ENCODE measurements at places on chromosomes 11 and 22.

DNA sequence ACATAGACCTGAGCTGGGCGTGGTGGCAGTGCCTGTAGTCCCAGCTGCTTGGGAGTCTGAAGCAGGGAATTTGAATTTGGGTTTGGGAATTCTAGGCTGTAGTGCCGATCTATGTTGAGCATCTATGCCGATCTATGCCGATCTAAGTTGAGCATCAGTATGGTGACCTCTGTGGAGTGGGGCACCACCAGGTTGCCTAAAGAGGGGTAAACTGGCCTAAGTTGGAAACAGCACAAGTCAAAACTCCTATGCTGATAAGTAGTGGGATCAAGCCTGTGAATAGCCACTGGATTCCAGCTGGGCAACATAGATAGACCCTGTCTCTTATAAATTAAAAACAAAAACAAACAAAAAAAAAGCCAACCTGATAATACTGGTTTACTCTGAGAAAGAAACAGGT lies 7.4 kb downstream of the WEE1 start:
- no peak for DNase-seq

DNA sequence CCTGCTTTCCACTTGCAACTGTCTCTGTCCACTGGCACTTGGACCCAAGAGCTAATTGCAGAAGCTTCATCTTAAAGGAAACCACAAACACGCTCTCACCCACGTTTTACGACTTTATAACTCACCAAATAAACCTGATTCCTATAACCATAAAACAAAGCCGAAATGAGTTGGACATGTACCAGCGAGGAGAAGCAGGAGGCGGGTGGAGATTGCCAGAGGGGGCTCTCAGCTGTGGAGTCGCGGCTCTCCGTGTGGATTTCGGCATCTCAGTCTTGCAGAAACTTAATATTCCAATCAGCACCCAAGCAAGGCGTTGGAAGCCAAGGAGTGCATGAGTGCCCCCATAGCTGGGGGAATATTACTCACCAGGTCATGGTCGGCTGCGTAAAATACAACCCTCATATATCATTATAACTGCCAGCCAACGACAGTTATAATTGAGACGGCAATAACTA lies 483.6 kb downstream of the MN1 start:
- DNase-seq: no peak

GRCh38 chr11:4185561-4185960 lies 91.0 kb downstream of the RRM1 start:
- DNase-seq: no peak

GRCh38 chr22:27461470-27461869 lies 340.1 kb downstream of the MN1 start:
- DNase-seq: no peak

DNA sequence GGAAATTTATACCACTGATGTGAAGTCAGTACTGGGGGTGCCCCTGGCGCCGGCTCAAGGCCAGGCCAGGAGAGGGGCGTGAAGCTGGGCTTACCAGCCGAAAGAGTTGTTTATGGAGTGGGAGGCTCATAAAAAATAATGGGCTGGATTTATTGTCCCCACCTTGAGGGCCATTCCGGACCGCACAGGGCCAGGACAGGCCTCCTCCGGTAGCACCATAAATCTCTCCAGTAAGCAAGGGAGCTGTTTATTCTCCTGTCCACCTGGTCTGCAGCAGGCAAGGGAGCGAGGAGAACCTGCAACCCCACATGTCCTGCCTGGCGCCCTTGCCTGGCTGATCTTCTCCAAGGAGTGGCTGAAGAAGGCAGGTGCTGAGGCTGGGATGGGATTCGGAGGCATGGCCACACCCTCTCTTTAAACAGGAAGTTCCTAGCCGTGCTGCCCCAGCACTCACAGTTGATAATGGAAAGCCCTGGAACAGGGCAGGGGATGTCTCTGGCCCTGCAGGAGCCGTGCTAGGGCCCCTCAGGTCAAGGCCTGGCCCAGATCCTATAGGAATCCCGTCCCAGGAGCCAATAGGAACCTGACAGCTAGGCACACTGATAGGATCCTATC lies 65.1 kb downstream of the SCUBE1 start:
- no peak for DNase-seq

DNA sequence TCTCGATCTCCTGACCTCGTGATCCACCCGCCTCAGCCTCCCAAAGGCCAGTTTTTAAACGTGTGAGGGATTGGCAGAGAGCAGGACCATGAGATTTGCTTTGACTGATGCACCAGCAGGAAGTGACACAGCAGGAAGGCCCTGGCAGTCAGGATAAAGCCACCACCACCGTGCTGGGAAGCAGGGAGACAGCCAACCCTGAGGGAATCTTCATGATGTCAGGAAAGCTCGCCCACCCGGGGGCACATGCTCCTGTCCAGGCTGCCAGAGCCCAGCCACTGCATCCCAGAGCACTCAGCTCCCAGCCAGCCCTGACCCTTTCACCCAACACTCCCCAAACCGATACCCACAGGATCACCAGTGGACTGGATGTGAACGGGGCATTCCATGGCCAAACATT lies 6.1 kb downstream of the TUBGCP6 start:
- no peak for DNase-seq

- no peak for DNase-seq
Observed at GRCh38 chr11:6721343-6721742, 38.2 kb upstream of the MRPL17 start.

- DNase-seq: no peak
Observed at GRCh38 chr22:41157083-41157482, 48.0 kb upstream of the L3MBTL2 start.

DNA sequence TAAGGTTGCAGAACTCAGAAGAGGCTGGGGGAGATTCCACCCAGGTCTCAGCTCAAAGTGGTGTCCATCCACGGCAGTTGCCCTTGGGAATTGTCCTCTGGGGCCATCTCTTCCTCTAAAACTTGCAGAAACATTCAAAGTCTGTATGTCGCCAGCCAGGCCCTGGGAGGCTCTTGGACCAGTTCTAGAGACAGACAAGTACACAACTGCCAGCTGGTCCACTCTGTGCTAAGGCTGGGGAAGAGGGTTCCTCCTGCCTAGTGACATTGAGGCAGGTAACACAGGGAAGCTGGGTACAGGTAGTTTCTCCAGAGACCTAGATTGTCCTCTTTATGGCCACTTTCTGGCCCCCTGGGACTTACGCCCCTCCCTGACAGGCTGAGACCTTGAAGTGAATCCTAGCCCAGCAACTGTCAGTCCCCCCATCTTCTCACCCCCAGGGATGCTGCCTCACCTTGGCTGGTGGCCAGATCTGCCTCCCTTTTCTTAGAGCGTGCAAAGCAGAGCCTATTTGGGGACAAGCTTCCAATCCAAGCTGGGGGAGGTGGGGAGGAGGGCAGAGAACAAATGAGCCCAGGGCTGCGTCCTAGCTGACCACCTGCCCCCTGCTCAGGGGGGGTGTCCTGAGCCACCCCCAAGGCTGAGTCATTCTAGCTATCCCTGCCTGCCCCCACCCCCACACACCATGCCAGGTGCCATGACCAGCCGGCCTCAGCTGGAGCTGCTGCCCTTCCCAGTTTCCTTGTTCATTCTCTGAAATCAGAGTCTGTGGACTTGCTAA lies 8.4 kb downstream of the FAM83F start:
- no peak for DNase-seq

- no peak for DNase-seq
Observed at GRCh38 chr22:45602824-45603595, 68.6 kb upstream of the ATXN10 start.

DNA sequence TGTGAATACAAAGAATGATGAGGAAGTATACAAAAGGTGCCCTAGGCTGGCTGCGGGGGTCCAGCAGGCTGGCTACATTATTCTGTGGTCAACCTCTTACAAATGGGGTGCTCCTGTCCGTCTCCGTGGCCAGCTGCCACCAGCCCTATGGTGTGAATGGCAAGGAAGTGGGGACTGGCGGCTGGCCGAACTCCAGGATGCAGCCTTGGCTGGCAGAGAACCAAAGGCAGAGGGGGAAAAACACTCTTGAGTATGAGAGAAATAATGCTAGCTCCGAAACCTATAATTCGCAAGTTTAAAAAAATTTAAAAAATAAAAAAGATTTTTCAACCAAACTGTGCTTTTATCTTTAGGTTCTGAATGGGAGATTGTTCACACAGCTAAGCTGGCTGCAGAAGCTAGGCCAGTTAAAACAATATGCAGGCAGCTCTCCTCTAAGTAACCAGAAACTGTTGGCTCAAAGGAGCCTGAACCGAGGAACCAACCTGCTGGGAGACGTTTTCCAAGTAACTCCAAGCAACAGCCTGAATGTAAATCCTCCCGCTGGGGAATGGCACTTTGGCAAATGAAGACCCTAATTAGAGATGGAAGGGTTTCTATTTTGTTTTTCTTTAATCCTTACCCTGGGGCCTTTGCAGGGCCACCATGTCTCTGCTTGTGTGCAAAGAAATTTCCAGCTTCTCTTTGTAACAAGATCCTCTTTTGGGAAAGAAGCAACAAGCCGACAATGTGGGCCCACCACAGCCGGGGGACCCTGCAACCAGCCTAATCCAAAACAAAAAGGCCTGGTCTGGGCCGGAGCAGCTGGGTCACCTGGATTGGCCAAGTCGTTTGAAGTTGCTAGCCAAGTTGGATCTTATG lies 50.2 kb downstream of the C22orf31 start:
- DNase-seq: no peak

DNA sequence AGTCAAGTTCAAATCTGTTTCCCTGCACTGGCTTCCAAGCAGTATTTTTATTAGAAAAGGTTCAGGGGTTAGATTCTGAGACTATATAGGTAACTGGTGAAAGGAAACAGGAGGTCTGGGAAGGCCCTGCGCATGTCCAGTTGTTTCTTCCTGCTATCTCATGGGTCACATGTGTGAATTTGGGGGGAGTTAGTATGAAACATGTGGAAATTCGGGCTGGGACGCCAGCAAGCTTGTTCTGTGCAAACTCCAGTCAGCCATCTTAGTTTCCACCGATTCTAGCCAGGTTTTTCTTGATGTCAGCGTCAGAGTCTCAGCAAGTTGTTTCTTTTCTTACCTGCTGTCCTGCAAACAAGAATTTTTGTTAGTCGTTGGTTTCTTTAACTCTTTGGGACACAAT lies 46.8 kb downstream of the NNMT start:
- DNase-seq: no peak

DNA sequence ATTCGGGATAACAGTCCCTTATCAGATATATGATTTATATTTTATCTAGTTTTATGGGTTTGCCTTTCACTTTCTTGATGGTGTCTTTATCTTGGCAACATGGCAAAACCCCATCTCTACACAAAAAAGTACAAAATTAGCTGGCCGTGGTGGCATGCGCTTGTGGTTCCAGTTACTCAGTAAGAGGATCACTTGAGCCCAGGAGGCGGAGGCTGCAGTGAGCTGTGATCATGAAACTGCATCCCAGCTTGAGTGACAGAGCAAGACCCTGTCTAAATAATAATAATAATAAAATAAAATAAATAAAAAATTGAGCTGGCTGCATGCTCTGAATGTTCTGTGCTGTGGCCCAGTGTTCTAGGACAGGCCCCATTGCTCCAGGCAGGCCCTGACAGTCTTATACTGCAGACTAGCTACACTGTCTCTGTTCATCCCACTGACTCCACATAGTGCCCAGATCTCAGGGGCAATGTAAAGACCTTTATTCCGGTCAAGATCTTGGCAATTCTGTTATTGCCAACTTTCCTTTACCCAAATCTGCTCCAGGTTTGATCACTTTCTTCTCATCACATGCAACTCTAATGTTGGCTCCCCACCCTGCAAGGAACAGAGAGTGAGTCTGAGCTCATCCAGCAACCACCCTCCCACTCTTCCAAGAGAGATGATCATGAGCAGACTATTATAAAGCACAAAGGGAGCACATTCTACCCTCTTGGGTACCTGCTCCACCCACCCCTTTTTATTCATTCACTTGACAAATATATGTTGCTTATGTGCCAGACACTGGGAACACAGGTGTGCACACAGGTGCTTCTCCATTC lies 8.8 kb downstream of the HSPA8 start:
- DNase-seq: no peak

DNA sequence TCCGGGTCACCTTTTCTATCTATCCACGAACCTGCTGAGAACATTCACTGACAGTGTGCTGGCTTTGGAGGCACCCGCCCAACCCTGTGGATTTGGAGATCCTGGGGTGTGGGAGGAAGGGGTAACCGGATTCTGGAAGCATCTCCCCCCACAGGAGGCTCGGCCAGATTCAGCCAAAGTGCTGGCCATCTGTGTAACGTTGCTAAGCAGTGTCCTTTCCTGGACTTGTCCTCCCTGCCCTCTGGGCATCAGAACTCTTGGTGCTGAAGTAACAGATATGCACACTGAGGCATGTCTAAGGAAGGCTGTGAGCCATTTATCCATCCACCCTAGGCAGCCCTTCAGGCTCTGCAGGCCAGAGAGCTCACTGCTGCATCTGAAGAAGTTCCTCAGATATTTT lies 85.7 kb downstream of the SNX19 start:
- no peak for DNase-seq

DNA sequence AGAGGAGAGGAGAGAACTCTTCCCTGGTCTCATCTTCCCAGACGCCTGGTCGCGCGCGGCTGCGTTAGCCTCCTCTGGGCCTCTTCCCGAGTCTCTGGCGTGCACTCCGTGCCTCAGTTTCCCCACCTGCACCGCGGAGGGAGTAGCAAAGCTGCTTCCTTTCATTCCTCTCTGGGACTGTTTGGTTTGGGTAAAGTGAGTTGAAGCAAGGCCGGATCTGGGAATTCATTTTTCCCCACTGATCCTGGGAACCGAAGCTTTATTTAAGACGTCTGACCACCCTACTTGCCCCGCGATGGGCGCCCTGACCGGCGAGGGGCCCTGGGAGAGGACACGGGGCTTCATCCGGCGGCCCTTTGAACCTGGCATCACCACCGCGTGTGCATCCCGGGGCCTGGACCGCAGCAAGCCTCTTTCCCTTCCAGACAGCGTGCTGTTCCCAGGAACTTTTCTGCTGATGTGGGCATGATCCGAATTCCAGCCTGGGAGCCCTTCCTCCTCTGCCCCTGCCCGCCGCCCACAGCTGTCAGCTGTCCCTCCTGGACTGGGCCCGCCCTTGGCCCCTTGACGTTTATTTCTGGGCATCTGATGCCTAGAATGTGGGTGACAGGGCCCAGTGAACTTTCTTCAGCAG lies 758 bp downstream of the LDLRAD3 start:
- peak; percentile 44 for DNase-seq

GRCh38 chr11:86680716-86681482 lies 8.5 kb upstream of the ME3 start:
- DNase-seq: no peak

- DNase-seq: no peak
Observed at GRCh38 chr11:45647329-45647728, 18.1 kb downstream of the CHST1 start.

- no peak for DNase-seq
Observed at GRCh38 chr11:79431535-79431934, 9.3 kb downstream of the TENM4 start.

GRCh38 chr22:50000587-50001387 lies 11.8 kb downstream of the IL17REL start:
- no peak for DNase-seq

GRCh38 chr11:116065986-116066385 lies 561.8 kb upstream of the CADM1 start:
- DNase-seq: no peak

DNA sequence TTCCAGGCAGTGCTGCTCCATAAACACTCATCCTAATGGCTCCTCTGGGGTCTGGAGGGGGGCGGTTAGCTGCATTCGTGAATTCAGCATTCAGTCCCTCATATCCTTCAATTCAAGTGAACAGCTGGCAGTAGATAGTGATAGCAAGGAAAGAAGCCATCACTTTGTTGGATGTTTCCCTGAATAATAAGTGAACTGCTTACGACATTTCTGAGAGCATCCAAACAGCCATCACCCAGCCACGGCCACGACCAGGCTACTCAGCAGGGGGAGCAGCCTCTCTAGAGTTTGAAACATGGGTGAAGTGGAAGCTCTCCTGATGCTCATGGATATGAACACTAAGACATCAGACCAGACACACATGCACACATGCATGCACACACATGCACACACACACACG lies 163.6 kb downstream of the NTM start:
- DNase-seq: no peak

GRCh38 chr11:113286009-113286408 lies 28.4 kb upstream of the TTC12 start:
- no peak for DNase-seq
